ENCODE measurements at places on chromosomes 5 and 9.

DNA sequence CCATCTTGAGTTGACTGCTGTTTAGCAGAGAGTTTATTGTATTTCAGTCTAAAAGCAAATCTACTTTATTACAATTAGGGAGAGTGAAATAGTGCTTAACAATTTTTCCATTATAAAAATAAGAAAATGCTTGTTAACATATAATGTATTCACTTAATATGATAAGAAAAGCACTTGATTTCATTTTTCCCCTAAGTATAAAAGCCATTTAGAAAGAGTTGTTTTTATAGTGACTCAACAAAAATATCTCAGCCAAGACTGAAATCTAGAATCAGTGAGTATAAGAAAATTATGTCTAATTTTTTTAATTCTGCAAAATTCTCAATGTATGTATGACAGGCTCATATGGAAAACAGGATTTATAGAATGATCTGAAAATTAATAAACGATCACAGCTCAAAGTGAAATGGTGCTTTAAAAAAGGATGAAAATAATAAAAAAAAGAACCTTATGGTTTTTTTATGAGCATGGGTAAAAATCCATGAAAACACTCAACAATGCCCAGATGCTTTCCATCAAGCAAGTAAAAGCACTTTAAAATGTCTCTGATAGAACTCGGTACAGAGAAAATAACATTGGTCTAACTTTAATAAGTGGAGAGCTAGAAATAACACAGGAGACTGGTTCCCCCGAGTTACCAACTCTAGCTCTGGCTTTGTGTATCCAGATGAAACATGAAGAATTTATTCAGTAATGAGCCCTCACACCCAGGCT is 1057.8 kb upstream of the WWC1 start:
- no peak for DNase-seq

DNA sequence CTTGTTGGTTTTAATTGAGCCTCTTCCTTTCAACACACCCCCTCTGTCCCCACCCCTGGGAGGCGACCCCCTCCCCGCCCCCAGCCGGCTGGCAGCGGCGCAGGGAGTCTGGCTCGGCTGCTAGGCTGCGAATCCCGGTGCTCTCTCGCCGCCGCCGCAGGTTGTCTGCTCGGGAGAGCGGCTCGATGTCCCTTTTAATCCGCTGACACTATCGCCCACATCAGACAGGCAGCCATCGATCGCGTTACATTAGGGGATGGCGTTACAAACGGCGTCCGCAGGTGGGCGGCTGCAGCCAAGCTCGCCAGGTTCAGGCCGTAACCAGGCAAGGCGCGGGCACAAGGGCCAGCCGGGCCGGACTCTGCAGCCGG is 1.3 kb downstream of the NR2F1-AS1 start:
- peak; percentile 48 for DNase-seq

GRCh38 chr9:7456377-7456776 is 343.2 kb downstream of the DMAC1 start:
- DNase-seq, result no peak

- no peak for DNase-seq
Measured at GRCh38 chr5:39161578-39161977, 57.8 kb downstream of the FYB1 start.

GRCh38 chr5:66661149-66661548 is 65.0 kb downstream of the MAST4 start:
- DNase-seq, result no peak

GRCh38 chr9:90846770-90847419 is 45.3 kb downstream of the SYK start:
- DNase-seq, result no peak

- DNase-seq, result no peak
Measured at GRCh38 chr9:89739511-89739910, 134.7 kb downstream of the GADD45G start.

DNA sequence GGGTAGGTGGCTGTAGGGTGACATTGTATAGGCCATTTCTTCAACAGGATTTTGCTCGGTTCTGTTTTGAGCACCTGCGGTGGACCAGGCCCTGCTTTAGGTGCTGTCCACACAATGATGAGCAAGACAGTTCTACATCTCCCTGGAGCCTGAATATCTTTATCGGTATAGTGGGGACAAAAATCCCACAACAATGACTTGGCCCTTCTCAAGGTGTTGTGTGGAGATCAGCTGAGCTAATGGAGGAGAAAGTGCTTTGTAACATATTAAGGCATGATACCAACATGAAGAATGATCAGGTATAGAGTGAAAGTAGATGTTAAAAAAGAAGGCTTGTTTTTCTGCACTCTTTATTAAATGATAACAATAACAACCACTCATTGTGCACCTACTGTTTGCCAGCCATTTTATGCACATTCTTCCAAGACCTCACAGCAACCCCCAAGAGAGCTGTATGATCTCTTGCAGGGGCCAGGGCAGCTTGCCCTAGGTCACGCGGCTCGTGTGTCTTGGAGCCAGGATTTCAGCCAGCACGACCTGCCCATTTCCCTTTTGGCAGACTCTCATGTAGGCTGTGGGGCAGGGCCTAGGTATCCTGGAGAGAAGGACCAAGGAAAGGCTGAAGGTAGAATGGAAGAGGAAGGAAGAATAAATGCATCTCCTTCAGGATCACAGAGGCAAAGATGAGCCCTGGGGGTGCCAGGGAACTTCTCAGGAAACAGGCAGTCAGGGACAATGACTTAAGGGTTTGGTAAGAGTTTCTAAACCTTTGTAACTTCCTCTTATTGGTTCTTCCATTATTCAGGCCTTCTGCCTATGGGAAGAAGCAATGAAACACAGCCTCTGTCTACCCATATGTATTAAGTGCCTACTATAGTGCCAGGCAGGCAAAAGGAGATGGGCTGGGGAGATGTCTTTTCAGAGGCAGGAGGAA is 50.0 kb upstream of the PPARGC1B start:
- no peak for DNase-seq

- peak; percentile 57 for DNase-seq
Measured at GRCh38 chr5:66633754-66634153, 37.6 kb downstream of the MAST4 start.

DNA sequence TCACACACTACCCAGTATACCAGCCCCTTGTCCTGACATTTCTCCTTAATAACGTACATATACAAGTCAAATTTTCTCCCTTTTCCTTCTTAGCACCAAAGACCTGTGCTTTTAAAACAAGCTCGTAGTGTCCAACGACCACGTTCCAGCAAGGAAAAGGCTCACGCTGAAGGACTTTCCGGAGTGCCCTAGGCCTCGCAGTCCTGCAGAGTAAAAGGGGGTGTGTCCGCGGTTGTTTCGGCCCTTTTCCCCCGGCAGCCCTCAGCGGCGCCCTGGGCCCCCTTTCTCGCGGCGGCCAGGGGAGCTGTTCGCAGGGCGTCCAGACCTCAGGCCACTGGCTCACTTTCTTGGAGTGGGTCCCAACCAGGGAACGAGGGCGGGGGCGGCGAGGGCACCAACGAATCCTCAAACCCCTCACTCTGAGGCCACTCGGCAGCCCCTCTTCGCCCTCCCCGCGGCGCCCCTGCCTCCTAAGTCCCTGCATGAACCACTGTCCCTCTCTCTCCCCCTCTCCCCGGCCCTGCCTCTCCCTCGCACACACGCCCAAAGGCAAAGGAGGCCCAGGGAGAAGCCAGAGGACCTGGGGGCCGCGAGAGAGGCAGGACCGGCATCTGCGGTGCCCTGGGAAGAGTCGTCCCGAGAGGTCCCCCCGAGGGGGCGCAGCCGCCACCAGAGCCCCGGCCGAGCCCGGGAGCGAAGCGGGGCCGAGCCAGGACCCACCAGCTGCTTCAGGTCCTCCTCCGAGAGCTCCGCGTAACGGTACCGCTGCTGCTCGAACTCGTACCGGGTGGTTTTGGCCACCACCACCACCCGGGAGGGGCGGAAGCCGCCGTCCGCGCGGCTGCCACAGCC is 720 bp downstream of the NADK2 start:
- DNase-seq, result peak; percentile 47

DNA sequence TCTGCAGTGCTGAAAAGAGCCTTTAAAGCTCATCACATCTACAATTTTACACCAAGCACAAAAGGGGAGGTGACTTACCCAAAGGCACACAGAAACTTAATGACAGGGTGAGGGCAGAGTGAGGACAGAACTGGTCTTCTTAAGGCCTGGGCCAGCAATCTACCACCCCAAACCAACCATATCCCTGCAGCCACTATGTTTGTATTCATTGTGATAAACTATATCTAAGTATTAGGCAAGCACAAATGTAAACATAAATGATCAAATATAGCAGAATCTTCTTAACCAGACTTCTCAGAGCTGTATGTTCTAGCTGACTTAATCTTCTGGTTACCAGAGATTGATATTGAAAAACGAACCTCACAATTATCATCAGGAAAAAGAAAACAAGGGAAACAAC is 47.9 kb upstream of the RNF38 start:
- DNase-seq, result no peak

GRCh38 chr5:36180556-36181350 is 28.8 kb downstream of the SKP2 start:
- DNase-seq, result no peak

DNA sequence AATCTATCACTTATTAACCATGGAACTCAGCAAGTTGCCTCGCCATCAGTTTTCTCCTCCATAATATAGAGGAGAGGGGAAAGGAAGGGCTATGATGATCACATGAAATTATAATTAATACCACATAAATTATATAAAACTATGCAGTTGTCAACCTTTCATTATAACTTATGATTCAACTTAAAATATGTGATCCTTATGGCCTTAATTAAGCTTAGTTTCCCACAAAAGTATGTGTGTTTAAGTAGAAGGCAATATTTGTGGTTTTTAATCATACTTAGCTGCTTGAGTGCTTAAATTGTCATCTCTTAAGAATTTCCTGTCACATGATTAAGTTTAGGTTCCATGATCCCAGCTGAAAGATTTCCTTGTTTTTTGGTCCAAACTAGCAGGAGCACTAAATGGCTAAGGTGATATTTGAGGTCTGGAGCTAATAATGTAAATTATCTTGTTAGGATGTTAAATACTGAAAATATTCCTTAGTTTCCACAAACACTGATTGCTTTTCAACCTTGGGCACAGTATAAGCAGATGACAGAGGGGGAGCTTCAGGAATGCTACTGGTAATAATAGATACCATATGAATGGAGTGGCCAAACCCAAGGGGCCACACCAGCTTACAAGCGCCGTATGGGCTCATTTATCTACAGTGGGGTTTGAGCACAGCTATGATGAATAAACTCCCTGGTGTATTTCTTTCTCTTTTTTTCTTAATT is 26.4 kb upstream of the F2R start:
- no peak for DNase-seq

GRCh38 chr5:79070350-79070667 is 742 bp downstream of the BHMT2 start:
- DNase-seq, result no peak

- no peak for DNase-seq
Measured at GRCh38 chr5:10321882-10322281, 14.2 kb upstream of the CMBL start.

GRCh38 chr5:115028557-115028956 is 141.2 kb downstream of the TRIM36 start:
- DNase-seq, result no peak
